ENCODE measurements at places on chromosomes 12 and 14. TPM values are rescaled to one million over a fixed set of nuclear protein-coding genes. Genes with fewer than 3 reads are reported as not detected.

Gene NRL
- 1.3 TPM for total RNA-seq

Gene LMO3
- 4.1 TPM for total RNA-seq

DNA sequence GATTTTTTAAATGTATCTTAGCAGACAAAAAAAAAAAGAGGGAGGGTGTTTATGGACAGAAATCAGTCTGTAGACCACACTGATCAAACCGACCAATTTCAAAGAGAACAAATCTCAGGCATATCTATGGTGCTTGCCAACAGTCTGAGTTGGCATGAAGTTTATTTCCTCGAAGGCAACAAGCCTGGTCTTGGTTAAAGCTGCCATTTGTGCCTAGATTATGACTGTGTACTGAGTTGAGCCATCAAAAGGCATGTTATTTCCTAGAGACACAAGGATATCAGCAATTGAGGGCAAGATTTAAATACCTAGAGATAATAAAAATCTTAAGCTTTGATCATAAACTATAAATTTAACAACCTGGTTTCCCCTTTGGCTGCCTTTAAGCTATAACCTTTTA lies 119.2 kb downstream of the SLC2A13 start:
- H3K27ac ChIP-seq = no peak overlapping the region
- no peak for DNase-seq
- H3K4me3 ChIP-seq = no peak overlapping the region
- no peaks in the 10 kb centered on the region for H3K4me1 ChIP-seq

- no peaks in the 10 kb centered on the region for H3K36me3 ChIP-seq
- H3K4me3 ChIP-seq = no peak overlapping the region
- H3K27ac ChIP-seq = no peak overlapping the region
Measured at GRCh38 chr14:27587103-27587502, 989.3 kb upstream of the NOVA1 start.

DNA sequence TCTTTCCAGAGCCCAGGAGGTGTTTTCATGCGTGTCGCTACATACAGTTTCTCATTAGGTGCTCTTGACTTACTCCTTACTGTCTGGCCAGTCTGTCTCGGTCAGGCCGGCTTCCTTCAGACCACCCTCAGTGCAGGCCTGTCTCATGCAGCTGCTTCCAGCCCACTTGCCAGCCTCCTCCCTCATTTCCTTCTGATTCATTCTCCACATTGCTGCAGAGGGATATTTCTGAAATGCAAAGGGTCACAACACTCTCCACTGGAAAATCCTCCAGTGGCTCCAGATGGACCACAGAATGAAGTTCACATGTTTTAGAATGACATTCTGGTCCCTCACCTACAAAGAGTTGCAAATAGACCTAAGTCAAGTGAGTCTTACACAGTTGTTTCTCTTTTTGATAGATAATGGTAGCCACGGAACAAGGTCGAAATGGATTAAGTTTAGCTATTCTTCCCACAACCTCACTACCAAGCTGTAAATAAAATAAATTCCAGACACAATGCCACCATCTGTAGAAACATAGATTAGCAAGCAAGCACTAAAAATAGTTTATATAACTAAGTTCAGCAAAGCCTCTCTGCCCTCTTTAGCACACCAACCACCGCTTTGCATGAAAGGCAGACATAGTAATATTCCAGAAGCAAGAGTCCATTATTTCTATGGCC lies 146.9 kb downstream of the ESR2 start:
- no peak overlapping the region for H3K4me3 ChIP-seq
- H3K4me1 ChIP-seq = no peaks in the 10 kb centered on the region
- no peaks in the 10 kb centered on the region for H3K27me3 ChIP-seq
- H3K36me3 ChIP-seq = peaks cover 24% of the 10 kb centered on the region
- H3K27ac ChIP-seq = no peak overlapping the region
- DNase-seq = no peak

DNA sequence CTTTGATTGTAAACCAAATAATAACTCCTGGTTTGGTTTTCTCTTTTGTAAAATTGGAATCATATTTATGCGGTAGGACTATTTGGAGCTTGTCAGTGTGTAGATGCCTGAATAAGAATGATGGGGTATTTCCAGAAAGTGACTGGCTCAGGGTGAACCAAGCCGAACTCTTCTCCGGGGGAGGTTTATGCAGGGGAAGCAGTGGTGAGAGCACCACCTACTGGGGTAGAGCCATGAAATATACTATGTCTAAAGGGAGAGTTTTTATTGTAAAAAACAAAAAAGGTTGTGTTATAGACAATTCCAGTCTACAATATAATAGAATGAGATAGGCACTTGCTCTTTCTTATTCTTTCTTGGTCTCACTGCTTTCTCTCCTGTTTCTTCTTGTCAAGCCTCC lies 222.9 kb upstream of the SLC16A7 start:
- H3K27me3 ChIP-seq = no peaks in the 10 kb centered on the region
- H3K4me1 ChIP-seq = no peaks in the 10 kb centered on the region
- no peaks in the 10 kb centered on the region for H3K36me3 ChIP-seq
- no peak overlapping the region for H3K4me3 ChIP-seq
- no peak for DNase-seq
- H3K27ac ChIP-seq = no peak overlapping the region
